ENCODE measurements at places on chromosomes 12 and 14.

DNA sequence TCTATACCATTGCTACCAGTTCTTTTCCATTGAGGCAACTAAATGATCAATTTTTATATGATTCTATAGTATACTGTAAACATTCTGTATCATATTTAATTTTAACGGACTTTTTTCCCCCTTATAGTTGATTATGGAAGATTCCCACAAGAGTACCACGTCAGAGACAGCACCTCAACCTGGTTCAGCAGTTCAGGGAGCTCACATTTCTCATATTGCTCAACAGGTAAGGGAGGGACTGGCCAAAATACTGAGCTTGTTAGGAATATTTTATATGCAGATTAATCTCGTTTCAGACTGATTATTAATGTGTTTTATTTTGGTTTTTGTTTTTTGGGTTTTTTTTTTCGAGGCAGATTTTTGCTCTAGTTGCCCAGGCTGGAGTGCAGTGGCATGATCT, 16.1 kb downstream of the ATF1 start:
- no peak for DNase-seq

- DNase-seq = no peak
These were observed 40.5 kb upstream of the CRADD start for GRCh38 chr12:93636708-93637107.

DNA sequence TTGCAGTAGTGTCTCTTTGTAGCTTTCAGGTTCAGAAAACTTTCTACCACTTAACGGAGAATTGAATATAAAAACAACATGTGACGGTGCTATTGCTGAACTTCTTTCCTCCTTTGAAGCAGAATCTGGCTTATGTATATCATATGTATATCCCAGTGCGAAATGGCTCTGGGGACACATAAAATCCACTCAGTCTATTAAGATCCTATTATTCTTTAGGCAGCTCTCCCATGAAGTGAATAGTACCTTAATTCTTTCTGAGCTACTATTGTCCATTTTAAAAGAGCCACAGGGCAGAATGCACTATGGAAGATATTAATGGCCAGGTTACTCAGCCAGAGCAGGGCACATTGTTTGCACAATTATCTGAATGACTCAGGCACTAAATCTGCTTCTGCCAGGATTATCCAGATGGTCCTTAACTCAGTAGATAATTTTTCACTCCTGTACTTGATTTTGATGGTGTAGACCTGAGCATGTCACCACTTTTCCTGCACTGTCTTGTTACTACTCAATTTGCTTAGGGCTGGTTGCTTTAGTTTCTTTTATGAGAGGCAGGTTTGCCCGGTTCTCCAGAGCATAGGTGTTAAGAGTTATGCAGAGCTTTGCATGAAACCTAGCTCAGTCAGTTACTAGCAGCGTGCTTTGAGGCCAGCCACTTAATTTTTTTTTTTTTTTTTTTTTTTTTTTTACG, 5.5 kb downstream of the CNTN1 start:
- DNase-seq = peak; percentile 44

GRCh38 chr14:69955855-69956845, 76.9 kb downstream of the SMOC1 start:
- DNase-seq = no peak

GRCh38 chr12:96364092-96364700, 36.0 kb downstream of the CDK17 start:
- DNase-seq = no peak

GRCh38 chr12:98371419-98371818, 144.0 kb upstream of the TMPO start:
- DNase-seq = no peak

DNA sequence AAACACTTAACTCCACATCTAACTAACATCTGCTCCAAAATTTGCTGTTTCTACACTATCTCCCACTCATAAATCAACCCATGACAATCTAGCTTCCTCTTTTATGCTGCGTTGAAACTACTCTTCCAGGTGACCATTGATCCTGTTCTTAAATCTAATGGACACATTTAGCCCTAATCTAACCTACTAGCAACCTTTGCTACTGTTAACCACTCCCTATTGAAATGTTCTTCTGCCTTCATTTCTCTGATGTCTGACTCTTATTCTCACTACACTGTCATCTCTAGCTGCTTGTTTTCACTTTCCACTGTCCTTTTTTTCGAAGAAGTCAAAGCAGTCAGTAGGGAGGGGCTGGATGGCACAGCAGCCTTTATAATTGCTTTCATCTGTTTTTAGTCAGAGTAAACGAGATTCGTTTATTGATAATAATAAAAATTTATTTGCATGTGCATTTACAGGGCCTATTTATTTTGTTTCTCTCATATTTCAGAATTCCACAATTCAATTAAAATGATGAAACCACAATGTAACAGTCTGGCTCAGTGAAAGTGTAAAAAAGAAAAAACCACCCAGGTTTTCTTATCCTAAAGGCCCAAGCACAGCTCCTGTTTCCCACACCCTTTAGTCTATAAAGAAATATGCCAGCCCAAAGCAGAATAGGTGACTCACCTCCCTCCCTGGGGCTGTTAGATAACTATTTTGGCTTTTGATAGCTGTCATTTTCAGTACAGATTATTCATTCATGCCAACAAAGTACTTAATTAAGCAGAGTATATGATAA, 44.9 kb downstream of the ATP2B1 start:
- no peak for DNase-seq

GRCh38 chr12:79555028-79555925, 135.5 kb downstream of the PAWR start:
- no peak for DNase-seq

GRCh38 chr12:6199531-6200255, 507 bp upstream of the CD9 start:
- DNase-seq = peak; percentile 64

DNA sequence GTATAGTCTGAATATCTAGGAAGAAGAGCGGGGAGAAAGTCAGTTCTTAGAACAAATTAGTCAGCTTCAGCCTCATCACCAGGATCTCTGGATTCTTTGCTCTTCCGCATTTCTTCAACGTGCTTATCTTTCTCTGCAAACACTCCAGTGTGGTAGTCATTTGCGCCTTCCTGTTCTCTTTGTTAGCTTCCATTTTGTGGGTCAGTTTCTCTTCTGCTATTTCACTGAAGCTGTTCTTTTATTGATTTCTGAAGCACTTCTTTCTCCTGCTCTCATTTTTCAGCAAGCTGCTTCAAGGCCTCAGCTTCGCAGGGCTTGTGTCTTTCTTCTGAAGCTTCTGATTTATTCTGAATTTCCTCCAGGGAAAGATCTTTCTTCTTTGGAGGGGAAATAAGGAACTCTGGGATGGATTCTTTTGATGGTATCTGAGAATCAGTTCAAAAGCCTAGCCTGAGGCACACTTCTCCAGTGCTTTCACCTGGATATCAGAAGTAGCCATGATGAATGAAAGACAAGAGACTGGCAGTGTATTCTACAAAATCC, 13.5 kb downstream of the AMN1 start:
- DNase-seq = no peak

- DNase-seq = no peak
These were observed 145.6 kb upstream of the NCOR2 start for GRCh38 chr12:124713041-124713435.

- no peak for DNase-seq
These were observed 57.0 kb downstream of the TECPR2 start for GRCh38 chr14:102419716-102420115.

- DNase-seq = no peak
These were observed 150.1 kb upstream of the ATP2B1 start for GRCh38 chr12:89858718-89859117.

DNA sequence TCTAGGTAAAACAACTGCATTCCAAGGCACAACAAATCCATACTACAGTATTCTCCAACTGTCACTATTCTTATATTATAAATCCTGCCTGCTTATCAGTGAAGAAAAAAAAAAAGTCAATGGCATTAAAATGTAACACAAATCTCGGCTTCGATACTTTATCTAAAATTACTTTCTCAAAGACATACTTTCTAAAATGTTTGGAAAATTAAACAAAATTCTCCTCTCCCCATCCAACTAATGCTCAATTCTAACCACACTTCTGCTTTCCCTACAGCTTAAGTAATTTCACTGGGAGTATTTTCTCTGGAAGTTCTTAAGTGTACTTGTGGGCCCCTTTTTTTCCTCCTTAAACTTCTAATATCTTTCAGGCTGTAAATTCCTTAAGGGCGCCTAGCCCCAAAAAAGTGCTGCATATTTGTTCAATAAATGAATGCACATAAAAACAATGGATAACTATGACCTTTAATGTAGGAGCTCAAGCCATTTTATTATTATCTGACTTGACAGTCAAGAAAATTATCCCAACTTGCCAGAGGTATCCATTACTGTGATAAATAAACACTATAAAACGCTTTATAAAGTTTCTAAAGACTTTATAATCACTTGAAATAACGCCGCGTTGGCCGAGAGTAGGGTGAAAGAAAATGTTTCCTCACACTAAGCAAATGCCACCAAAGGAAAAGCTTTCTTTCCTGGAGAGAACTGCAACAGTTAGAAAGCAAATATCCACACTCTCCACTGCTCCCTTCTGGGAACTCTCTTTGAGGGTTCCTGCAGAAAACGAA, 977 bp downstream of the HEATR5A start:
- no peak for DNase-seq

DNA sequence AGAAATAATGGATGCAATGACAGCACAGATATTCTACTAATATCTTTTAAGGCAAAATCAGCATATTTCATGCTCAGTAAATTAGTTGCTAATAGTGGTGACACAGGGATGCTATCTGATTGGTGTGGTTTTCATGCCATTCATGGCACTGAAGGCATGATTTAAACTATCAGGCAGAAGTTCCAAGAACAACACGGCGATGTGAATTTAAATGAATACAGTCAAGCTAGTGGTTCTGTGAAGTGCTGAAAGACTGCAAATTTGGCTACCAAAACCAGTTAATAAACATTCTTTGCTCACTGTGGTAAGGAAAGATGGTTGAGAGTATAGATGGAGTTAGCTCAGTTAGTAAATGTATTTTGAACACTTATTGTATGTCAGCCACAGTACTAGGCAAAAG, 272.0 kb upstream of the DIO2 start:
- no peak for DNase-seq

GRCh38 chr12:43288671-43289425, 263.2 kb downstream of the ADAMTS20 start:
- no peak for DNase-seq

GRCh38 chr12:644818-645552, 18.3 kb downstream of the NINJ2 start:
- DNase-seq = no peak

DNA sequence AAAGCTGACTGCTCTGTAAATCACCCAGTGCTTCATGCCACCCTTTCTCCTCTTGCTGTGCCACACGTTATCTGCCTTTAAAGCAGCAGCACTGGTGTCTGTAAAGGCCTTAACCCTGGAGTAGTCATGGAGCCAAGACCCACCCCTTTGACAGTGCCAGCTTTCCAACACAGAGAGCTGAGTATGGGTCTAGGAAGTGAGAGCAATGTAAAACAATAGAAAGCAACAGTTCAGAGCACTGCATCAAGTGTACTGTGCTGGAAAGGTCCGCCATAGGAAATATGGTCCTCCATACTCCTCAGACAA, 139.5 kb downstream of the DAD1 start:
- no peak for DNase-seq

DNA sequence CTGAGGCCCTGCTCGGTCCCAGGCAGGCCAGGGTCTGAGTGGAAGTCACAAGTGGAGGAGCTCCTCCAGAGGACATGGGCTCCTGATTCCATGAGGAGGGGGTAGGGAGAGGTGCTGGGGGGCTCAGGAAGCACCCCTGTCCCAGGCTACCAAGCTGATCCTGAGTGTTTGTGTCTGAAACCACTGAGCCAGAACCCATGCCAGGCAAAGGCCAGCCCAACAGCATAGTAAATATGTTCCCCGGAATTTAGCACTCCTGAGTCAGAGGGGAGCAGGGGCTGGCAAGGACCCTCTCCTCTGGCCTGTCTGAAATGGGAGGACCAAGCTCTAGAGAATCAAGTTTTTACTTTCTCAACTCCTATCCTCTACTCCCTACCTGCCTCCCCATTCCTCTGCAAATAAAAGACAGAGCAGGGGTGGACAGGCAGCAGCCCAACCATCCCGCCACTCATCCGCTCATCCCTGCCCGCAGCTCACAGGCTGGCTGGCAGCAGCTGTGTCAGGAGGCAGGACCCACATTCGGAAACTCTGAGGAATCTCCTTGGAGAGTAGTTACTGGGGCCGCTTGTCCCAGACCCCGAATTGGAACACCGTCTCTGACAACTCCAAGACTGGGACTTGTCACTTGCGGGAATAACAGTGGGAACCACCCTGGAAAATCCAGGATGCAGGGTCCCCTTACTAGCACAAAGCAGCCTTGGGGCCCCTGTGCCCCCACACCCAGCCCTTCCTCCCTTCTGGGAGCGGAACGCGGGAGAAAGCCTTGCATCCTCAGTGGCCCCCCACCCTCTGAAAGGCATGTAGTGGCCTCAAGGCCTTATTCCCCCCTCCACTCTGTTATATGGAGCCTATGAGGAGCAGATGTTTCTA, 102.5 kb downstream of the ZFP36L1 start:
- DNase-seq = no peak

DNA sequence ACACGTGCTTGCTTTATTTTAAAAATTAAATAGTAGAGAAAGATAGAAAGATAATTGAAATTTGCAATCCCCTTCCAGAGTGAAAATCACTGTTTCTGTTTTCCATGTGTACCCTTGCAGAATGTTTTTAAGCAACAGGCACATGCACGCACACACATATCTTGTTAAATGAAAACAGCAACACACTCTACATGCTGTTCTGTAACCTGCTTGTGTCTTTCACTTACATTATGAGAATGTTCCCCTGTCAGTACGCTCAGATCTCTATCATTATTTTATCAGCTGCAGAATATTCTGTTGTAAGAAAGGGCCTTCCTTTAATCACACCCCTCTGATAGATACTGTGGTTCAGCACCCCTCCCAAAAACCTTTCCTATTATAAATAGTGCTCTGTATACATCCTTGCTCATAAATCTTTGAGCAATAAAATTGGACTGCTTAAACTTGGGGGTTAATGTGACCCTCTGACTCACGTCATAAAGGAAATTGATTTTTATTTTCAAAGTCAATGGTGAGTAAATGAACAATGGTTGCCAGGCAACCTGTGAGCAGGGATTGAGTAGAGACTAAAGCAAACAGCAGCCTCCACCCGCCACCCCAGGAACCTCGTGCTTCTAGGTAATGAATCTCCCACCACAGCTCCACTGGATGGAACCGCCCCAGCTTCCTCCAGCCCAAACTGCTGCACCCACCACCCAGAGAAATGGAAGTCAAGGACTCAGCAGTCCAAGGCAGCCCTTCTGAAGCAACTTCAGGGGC, 31.9 kb upstream of the CHGA start:
- DNase-seq = no peak

GRCh38 chr12:115648463-115648862, 629.0 kb downstream of the MED13L start:
- no peak for DNase-seq

Data from prostate gland (tissue), 2 donors.